SHP77 treated with DMSO at 0.1 percent for 48 hours (cell line): ENCODE measurements at places on chromosomes 5 and 9.

DNA sequence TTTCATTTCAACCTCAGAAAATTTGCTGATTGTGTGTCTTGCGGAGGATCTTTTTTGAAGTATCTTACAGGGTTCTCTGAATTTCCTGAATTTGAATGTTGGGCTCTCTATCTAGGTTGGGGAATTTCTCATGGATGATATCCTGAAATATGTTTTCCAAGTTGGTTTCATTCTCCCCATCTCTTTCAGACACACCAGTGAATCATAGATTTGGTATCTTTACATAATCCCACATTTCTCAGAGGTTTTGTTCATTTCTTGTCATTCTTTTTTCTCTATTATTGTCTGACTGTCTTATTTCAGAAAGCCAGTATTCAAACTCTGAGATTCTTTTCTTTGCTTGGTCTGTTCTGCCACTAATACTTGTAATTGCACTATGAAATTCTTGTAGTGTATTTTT, 456.9 kb downstream of the PRELID2 start:
- no peak for DNase-seq

GRCh38 chr5:15183520-15183919, 311.9 kb upstream of the ANKH start:
- no peak for DNase-seq

GRCh38 chr5:63953217-63953616, 9.0 kb downstream of the HTR1A start:
- DNase-seq, result no peak

GRCh38 chr5:11547730-11548129, 356.5 kb downstream of the CTNND2 start:
- DNase-seq, result no peak

- DNase-seq, result no peak
Measured at GRCh38 chr5:55441107-55441771, 93.5 kb downstream of the PLPP1 start.

- DNase-seq, result no peak
Measured at GRCh38 chr5:1840071-1840547, 38.9 kb downstream of the NDUFS6 start.

DNA sequence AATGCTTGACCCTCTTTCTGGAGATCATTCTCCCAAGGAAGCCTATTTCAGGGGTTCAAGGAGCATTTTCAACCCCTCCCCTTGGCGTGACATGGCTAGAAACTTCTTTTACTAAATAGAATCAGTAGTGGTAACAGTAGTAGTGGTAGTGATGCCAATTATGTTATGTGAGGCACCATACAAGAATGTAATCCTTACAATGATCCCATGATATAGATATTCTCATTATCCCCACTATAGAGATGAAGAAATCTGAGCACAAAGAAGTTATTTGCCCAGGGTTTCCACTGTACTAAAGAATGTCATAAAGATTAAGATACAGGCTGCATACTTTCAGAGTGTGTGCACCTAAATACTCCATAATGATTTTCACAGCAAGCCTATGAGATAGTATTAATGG, 155.4 kb upstream of the CLINT1 start:
- no peak for DNase-seq
